ENCODE measurements at places on chromosomes 1 and 21.

GRCh38 chr1:202106340-202107254 is 16.1 kb upstream of the GPR37L1 start:
- no peak for DNase-seq

GRCh38 chr1:1451696-1452364 is 2.3 kb downstream of the ATAD3C start:
- DNase-seq = no peak

DNA sequence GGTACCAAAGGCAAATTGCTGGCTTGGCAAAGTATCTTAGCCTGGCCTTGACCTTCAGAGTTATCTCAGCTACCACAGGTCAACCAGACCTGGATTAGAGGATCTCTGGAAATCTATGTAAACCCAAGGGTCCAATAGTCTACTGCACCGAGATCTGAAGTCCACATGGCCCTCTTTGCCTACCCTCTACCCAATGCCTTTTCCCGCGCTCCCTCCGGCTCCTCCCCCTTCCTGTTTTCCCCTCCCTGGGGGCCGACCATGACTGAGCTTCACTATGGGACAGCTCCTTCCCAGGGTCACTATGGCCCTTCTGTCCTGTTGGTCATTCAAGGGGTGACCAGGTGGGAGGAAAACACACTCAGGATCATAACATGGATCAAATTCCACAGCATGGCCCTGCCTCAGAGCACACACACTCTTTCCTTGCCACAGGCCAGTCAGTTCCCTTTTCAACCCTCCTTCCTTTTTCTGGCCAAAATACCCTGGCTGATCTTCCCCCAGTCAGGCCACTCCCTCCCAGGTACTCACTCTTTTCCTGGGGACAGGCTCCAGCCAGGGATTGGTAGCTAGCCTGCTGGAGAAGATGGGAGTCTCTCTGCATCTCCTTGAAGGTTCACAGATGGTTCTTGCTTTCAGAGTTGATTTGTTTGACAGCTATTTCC is 19.1 kb upstream of the TMEM183A start:
- DNase-seq = no peak

DNA sequence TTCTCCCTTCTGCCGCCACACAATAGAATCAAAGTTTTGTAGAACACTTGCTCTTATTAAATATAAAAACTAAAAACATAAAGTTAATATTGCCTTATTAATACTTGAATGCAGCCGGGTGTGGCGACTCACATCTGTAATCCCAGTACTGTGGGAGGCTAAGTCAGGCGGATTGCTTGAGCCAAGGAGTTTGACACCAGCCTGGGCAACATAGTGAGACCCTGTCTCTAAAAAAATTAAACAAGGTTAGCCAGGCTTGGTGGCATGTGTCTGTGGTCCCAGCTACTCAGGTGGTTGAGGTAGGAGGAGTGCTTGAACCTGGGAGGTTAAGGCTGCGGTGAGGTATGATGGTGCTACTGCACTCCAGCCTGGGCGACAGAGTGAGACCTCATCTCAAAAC is 13.2 kb upstream of the HHAT start:
- DNase-seq = no peak

DNA sequence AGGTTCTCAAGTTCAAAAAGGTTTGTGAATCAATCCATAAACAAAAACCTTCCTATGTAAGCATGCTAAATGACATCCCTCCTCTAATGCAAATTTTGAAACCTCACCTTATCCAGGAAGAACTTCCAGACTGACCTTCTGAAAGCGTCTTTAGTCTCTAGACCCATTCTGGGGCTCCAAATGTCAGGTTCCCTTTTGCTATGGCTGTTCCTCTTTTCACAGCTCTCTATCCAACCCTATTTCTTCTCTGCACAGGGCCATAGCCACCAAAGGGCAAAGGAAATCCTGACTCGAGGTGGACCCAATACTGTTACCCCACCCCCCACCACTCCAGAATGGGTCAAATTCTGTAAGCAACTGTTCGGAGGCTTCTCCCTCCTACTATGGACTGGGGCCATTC is 3.4 kb downstream of the ATP1A4 start:
- DNase-seq = no peak

DNA sequence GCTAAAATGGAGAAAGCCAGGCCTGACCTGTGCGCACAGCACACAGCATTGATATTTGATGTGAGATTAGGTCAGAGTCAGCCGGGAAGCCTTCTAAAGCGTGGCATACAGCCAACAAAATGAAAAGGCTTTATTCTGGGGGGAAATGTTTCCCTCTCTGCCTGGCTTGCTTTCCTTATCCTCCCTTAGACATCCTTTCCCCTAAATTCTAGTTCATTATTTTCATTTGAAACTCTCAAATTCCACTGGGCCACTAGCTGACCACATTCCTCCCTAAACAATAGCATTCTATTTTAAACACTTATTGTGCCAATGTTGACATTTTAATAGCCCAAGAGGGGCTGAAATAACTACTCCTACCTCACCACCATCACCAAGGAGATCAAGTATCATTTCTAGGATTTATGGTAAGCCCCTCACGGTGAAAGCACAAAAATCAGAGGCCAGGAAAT is 49.4 kb downstream of the LEPR start:
- DNase-seq = no peak

- no peak for DNase-seq
Observed at GRCh38 chr1:119391749-119392148, 23.2 kb downstream of the HAO2 start.

DNA sequence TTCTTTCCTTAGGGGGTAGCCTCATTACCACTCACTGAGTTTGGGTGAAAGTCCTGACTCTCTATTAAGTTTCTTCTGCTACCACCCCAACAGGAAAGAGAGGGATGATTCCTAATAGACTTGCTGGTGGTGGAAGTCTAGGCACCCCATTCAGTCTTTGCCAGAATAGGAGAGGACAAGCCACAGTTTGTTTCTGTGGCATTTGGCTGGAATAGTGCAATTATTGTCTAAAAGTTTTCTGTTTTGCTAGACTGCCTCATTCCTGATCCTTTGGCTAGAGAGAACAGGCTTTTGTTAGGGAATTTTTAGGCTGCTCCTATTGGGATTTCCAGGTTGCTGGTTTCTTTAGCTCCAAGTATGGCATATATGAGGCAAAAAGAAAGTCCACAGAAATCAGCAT is 9.9 kb upstream of the HJV start:
- DNase-seq = no peak

DNA sequence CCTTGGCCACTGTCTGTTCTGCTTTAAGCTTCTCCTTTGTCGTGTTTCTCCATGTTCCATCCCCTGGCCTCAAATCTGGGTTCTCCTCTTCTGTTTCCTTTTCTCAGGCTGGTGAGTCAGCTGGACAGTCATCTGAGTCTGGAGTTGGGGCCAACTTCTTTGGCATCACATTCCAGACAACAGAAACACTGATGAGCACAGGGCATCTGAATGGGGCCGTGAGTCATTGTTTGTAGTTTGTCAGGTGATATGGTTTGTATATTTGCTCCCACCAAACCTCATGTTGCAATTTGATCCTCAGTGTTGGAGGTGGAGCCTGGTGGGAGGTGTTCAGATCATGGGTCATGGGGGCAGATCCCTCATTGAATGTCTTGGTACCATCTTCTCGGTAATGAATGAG is 14.3 kb upstream of the OLIG2 start:
- no peak for DNase-seq

GRCh38 chr1:151056149-151056548 is 3.3 kb downstream of the CDC42SE1 start:
- DNase-seq = no peak

DNA sequence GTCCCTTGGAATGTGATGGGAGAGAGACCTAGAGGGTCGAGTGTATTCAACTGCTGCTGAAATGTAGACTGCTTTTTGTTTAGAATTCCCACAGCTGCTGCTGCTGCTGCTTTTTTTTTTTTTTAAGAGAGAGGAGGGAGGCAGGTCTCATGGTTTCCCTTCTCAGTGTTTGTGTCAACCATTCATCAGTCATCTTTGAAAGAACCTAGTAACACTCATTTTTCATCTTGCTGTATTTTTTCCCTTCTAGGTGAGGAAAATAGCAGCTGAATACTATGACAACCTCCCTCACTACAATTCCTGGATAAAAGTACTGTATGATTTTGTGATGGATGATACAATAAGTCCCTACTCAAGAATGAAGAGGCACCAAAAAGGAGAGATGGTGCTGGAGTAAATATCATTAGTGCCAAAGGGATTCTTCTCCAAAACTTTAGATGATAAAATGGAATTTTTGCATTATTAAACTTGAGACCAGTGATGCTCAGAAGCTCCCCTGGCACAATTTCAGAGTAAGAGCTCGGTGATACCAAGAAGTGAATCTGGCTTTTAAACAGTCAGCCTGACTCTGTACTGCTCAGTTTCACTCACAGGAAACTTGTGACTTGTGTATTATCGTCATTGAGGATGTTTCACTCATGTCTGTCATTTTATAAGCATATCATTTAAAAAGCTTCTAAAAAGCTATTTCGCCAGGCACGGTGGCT is 9.2 kb downstream of the DEGS1 start:
- DNase-seq = no peak

- DNase-seq = no peak
Observed at GRCh38 chr1:37601441-37601840, 5.7 kb upstream of the GNL2 start.

DNA sequence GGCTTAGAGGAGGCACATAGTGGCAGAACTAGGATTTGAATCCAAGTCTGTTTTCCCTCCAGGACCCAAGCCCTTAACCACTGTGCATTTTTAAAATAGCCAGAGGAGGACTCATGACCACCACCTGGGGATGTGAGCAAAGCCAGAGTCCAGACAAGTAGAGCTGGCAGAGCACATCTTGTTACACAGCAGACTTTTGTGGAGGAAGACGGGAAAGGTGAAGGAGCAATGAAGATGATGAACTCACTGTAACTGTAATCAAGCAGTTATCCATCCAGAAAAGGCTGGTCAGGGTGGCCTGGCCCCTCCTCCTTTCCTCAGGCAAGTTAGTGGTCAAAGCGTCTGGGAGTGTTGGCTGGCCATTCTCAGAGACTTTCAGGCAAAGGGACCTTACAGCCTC is 50.9 kb downstream of the SLC44A3 start:
- DNase-seq = no peak

- no peak for DNase-seq
Observed at GRCh38 chr1:117665556-117666270, 59.9 kb downstream of the TENT5C start.

DNA sequence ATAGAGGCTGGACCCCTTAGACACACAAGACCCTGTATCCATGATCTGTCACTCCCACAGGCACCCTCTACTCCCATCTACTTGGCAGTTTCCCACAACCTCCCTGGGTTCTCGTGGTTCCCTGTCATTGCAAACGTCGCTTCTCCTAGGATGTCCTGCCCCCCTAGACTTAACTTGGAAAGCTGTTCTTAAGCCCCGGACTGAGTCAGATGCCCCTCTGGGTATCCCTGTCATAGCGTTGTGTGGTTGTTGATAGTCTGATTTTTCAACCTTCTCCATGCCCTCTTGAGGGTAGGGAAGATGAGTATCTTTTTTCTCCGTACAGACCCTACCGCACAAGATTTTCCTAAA is 11.8 kb downstream of the RCC1 start:
- peak; percentile 29 for DNase-seq

- DNase-seq = no peak
Observed at GRCh38 chr1:83673312-83673711, 325.6 kb downstream of the TTLL7 start.

DNA sequence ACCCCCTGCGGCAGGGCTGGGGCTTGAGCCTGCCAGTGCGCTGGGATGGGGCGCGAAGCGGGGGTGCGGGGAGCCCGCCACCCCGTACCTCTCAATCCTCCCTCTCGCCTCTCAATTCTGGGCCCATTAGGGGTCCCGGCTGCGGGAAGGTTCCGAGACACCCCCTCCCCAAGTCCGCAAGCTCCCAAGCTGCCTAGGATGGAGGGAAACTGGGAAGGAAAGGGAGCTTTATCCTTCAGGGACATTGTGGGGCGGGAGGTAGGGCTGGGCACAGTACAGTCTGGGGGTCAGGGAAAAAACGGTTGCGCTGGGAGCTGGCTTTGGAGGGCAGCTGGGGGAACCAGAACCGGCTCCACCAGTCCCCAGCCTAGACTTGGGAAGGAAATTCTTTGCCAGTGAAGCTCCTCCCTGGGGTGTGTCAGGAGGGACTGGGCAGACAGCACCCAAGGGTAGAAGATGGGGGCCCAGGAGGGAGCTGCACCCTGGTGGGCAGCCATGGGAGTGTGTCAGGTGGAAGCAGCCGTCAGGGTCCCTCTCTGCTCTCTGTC is 904 bp downstream of the GJB3 start:
- DNase-seq = no peak

- no peak for DNase-seq
Observed at GRCh38 chr1:200211157-200211556, 183.6 kb downstream of the NR5A2 start.

- no peak for DNase-seq
Observed at GRCh38 chr1:89705901-89706699, 73.2 kb downstream of the LRRC8C start.

- no peak for DNase-seq
Observed at GRCh38 chr1:226990133-226990716, 50.1 kb downstream of the COQ8A start.

- no peak for DNase-seq
Observed at GRCh38 chr1:155313261-155313660, 4.6 kb downstream of the FDPS start.

DNA sequence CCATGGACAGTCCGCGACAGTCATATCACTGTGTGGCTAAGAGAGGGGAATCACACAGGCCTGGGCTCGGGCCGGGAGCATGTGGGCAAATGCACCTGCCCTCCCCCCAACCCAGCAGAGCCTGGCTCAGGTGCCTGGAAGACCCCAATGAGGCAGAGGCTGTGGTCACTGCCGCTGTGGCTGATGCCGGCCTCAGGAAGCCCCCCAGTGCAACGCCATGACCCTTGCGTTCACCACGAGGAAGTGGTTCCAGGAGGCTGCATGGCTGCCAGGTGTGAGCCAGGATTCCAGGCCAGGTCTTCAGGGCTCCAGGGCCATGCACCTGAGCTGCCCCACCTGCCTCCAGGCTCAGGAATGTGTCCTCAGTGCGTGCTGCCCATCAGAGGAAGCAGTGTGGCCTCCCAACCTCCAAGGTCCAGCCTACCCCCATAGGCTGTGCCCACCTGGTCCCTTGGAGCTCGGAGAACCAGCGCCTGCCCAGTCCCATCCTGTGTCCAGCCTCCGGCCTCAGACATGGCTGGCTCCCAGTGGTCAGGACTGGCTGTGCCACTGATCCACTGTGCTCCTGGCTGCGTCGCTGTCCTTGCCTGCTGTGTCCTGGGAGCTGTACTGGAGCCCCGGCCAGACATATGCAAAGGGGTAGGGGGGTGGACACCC is 8.0 kb downstream of the ARHGEF16 start:
- no peak for DNase-seq

- no peak for DNase-seq
Observed at GRCh38 chr1:45793942-45794604, 9.3 kb upstream of the MAST2 start.

DNA sequence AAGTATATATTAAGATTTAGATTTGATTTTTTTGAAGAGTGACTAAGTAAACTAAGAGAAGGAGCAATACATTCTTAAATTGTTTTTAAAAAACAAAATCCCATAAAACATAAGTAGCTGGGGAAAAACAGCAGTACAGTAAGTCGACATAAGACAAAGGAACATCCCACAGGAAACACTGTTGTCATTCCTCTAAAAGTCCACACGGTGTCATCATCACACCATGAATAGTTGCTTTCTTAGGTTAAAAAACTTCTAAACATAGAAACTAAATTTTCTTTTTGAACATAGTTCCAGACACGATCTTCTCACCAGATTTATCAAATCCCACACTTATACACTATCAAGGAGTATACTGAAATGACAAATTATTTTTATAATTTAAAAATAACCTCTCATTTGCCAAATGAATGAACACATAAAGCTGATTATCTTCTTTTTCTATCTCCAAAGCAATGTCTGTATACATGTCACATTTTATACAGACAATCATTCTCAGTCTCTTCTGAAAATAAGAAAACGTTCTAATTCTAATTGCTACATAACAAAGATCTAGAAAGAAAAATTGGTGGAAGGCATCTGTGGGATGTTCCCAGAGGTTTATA is 15.8 kb downstream of the ODF2L start:
- peak; percentile 57 for DNase-seq

All from neural progenitor cell (in vitro differentiated cells).